ENCODE measurements at places on chromosomes 4 and X. TPM values are rescaled to one million over a fixed set of nuclear protein-coding genes. Genes with fewer than 3 reads are reported as not detected.

The FRMPD3 gene
- total RNA-seq: not detected

The RADX gene
- 0.72 TPM for total RNA-seq

The FMR1NB gene
- not detected for total RNA-seq

The CCDC120 gene
- total RNA-seq: 2.0 TPM

The PRDM5 gene
- 14.4 TPM for total RNA-seq

The POF1B gene
- total RNA-seq: 0.95 TPM

The PLP2 gene
- 38.0 TPM for total RNA-seq

The ETDB gene
- not detected for total RNA-seq

The TREX2 gene
- total RNA-seq: not detected

The ARAP2 gene
- total RNA-seq: 3.6 TPM

The NXF2 gene
- not detected for total RNA-seq

DNA sequence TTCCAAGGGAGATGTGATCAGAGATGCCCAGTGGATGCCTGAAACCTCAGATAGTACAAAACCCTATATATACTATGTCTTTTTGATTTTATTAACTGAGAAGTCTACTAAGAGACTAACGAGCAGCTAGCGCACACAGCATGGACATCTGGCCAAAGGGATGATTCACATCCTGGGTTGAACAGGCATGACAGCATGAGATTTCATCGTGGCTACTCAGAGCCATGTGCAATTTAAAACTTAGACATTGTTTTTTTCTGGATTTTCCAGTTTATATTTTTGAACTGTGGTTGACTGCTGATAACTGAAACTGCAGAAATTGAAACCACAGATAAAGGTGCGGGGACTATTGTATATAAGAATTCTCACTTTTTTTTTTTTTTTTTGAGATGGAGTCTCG is 2252.9 kb upstream of the AGA start:
- DNase-seq: no peak
- H3K27me3 ChIP-seq: no peaks in the 10 kb centered on the region
- no peak overlapping the region for H3K27ac ChIP-seq
- no peak overlapping the region for H3K4me3 ChIP-seq
- no peaks in the 10 kb centered on the region for H3K36me3 ChIP-seq

DNA sequence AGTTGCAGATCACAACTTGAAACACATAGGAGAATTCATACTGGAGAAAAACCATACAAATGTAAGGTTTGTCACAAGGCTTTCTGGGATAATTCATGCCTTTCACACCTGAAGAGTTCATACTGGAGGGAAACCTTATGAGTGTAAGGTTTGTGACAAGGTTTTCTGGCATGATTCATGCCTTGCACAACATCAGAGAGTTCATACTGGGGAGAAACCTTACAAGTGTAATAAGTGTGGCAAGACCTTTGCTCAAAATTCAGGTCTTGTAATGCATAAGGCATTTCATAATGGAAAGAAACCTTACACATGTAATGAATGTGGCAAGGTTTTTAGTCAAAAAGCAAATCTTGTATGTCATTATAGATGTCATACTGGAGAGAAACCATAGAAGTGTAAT is 58.8 kb upstream of the ENPEP start:
- H3K36me3 ChIP-seq: no peaks in the 10 kb centered on the region
- H3K4me1 ChIP-seq: no peaks in the 10 kb centered on the region
- H3K27ac ChIP-seq: no peak overlapping the region
- no peaks in the 10 kb centered on the region for H3K27me3 ChIP-seq
- no peak overlapping the region for H3K4me3 ChIP-seq

- H3K4me1 ChIP-seq: peaks cover 49% of the 10 kb centered on the region
- H3K27me3 ChIP-seq: no peaks in the 10 kb centered on the region
- peak overlapping the region; percentile 75 for H3K4me3 ChIP-seq
- no peaks in the 10 kb centered on the region for H3K36me3 ChIP-seq
- peak overlapping the region; percentile 99 for H3K27ac ChIP-seq
- no peak for DNase-seq
These were observed 71.0 kb downstream of the AFF1 start for GRCh38 chr4:87005690-87006425.

DNA sequence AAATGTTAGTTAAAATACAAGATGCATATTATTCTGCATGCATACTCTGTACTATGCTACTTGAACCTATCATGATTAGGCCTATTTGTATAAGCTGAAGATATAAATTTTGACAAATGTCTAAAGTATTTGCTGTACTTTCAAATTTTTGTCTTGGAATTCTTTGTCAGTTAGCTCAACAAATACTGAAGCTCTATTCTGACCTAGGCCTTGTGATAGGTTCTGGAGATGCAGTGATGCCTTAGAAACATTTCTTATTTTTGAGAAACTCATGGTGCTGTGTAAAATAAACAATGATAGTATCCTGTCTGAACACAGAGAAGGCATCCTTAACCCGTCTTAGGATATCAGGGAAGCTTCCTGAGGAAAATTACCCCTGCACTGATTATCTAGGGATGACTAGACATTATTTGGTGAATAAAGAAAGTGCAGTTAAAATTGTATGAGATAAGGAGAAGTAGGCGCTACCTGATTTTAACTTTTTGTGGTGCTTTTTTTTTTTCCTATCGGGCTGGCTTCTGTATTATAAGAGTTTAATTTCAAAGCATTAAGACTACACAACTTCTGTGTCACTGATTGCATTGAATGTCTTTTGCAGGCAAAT is 43.4 kb downstream of the MOB1B start:
- H3K4me1 ChIP-seq: peaks cover 19% of the 10 kb centered on the region
- H3K4me3 ChIP-seq: no peak overlapping the region
- no peaks in the 10 kb centered on the region for H3K27me3 ChIP-seq
- H3K36me3 ChIP-seq: no peaks in the 10 kb centered on the region

- H3K36me3 ChIP-seq: no peaks in the 10 kb centered on the region
- no peaks in the 10 kb centered on the region for H3K27me3 ChIP-seq
- no peaks in the 10 kb centered on the region for H3K4me1 ChIP-seq
- H3K4me3 ChIP-seq: peak overlapping the region; percentile 79
- no peak for DNase-seq
These were observed 784 bp downstream of the MAP7D3 start for GRCh38 chrX:136250191-136251040.

DNA sequence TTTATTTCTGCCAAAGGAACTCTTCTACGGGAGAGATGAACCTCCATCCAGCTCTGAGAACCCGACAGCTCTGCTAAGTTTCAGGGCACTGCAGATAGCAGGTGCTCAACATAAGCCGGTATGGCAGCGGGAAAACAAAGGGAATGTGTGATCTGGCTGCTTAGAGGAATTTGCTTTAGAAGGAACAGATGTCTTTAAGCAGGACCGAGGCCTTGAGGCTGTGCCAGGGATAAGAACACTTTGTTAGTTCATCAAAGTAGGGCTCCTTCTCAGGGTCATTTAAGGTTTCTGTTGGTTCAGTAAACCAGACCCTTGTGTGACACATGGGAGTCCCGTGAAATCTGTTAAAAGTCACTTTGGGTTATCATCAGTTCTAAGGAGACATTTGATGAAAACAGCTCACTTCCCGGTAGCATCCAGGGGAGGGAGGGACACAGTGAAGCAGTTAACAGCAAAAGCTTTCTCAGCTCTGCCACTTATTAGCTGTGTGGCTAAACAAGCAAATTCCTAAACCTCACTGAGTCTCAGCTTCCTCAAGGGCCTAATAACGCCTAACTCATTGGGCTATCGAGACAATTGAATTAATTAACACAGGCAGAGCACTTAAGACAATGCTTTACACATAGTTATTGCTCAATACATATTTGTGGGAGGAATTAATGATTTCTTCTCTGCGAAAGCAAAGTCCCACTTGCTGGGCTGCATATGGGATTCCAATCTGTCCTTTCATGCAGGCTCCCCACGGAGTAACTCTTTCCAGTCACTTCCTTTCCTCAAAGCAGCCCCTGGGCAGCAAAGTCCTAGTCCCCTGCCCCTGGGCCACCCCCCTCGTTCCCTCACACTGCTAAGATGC is 2.9 kb upstream of the FTSJ1 start:
- no peak overlapping the region for H3K4me3 ChIP-seq
- no peaks in the 10 kb centered on the region for H3K27me3 ChIP-seq
- no peak overlapping the region for H3K27ac ChIP-seq
- DNase-seq: no peak

DNA sequence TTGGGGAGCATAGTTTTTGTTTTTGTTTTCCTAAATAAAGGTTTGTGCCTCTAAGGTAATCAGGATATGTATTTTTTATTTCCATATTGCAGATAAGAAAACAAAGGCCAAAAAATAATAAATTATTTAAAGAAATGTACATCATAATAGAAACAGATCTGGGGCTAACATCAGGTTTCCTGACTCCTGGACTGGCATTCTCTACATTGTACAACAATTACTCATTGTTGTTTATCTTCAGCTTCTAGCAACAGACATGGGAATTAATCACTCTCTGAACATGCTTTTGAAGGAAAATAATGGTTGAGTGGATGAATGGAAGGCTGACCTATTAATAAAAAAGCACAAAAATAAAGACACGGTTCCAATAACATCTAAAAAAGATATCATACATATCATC is 146.2 kb downstream of the KCNIP4 start:
- no peaks in the 10 kb centered on the region for H3K4me1 ChIP-seq
- no peaks in the 10 kb centered on the region for H3K36me3 ChIP-seq
- H3K4me3 ChIP-seq: no peak overlapping the region
- DNase-seq: no peak
- H3K27me3 ChIP-seq: no peaks in the 10 kb centered on the region

DNA sequence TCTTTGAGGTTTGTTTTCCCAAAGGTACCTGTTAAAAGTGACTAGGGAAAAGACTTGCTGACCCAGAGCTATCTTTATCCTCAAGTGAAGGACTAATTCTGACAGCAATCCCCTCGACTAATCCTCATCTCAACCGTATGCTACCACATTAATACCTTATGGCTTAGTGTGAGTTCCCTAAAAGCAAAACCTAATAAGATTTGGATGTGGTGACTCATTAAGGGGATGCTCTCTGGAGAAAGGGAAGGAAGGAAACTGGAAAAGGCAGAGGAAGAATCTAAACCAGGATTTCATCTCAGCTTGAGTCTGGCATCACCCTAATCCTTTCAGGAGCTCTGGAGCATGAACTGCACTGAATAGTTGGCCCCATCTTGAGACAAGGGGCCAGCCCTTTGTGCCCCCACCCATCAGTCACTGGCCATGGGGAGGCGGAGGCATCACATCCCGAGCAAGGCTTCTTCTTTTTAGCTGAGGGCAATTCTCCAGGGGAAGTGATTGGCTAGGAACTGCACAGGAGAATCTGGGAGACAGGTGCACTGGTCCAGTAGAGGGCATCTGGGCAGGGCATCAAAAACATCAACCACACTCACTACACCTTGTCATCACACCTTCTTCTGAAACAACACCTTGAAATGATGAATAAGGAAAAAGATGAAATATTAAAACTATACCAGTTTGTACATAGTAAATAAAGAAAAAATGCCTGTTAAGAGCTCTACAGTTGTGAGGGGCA is 6.9 kb upstream of the BBS7 start:
- peaks cover 17% of the 10 kb centered on the region for H3K27me3 ChIP-seq
- H3K4me3 ChIP-seq: no peak overlapping the region
- H3K4me1 ChIP-seq: no peaks in the 10 kb centered on the region
- no peak for DNase-seq
- no peaks in the 10 kb centered on the region for H3K36me3 ChIP-seq

DNA sequence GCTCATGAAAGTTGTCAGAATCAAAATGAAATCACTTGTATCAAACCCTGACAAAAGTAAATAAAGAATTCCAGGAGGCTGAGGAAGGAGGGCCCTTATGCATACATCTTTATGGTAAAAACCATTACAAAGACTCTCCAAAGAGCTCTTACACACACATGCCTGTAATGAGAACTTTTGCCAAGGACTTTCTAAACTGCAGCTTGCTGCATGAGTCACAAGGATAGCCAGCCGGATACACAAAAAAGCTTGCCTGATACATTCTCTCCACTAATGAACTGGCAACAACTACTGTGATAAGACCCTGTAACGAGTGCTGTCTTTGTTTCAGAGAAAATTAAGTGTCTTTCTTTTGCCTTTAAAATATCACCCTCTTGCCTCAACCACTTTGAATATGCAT is 618.1 kb downstream of the PPP4R3C start:
- no peaks in the 10 kb centered on the region for H3K4me1 ChIP-seq
- H3K4me3 ChIP-seq: no peak overlapping the region
- H3K27me3 ChIP-seq: no peaks in the 10 kb centered on the region
- H3K27ac ChIP-seq: no peak overlapping the region

- H3K4me3 ChIP-seq: no peak overlapping the region
- no peak for DNase-seq
- no peaks in the 10 kb centered on the region for H3K4me1 ChIP-seq
- H3K27ac ChIP-seq: no peak overlapping the region
- no peaks in the 10 kb centered on the region for H3K36me3 ChIP-seq
These were observed 413.3 kb downstream of the PRDM5 start for GRCh38 chr4:120509222-120509621.

- no peak overlapping the region for H3K4me3 ChIP-seq
- peaks cover 28% of the 10 kb centered on the region for H3K4me1 ChIP-seq
- peak overlapping the region; percentile 68 for H3K27ac ChIP-seq
- peak; percentile 13 for DNase-seq
- no peaks in the 10 kb centered on the region for H3K36me3 ChIP-seq
- H3K27me3 ChIP-seq: no peaks in the 10 kb centered on the region
These were observed 652.1 kb downstream of the ANKRD50 start for GRCh38 chr4:124060261-124060918.

- no peaks in the 10 kb centered on the region for H3K36me3 ChIP-seq
- no peak for DNase-seq
- H3K27ac ChIP-seq: no peak overlapping the region
- H3K4me3 ChIP-seq: no peak overlapping the region
- H3K27me3 ChIP-seq: no peaks in the 10 kb centered on the region
These were observed 897 bp downstream of the COX7B2 start for GRCh38 chr4:46908148-46908547.

- no peaks in the 10 kb centered on the region for H3K27me3 ChIP-seq
- H3K4me1 ChIP-seq: no peaks in the 10 kb centered on the region
- H3K36me3 ChIP-seq: no peaks in the 10 kb centered on the region
- no peak for DNase-seq
- H3K27ac ChIP-seq: no peak overlapping the region
- H3K4me3 ChIP-seq: no peak overlapping the region
These were observed 49.3 kb upstream of the RPL34 start for GRCh38 chr4:108570993-108571569.

DNA sequence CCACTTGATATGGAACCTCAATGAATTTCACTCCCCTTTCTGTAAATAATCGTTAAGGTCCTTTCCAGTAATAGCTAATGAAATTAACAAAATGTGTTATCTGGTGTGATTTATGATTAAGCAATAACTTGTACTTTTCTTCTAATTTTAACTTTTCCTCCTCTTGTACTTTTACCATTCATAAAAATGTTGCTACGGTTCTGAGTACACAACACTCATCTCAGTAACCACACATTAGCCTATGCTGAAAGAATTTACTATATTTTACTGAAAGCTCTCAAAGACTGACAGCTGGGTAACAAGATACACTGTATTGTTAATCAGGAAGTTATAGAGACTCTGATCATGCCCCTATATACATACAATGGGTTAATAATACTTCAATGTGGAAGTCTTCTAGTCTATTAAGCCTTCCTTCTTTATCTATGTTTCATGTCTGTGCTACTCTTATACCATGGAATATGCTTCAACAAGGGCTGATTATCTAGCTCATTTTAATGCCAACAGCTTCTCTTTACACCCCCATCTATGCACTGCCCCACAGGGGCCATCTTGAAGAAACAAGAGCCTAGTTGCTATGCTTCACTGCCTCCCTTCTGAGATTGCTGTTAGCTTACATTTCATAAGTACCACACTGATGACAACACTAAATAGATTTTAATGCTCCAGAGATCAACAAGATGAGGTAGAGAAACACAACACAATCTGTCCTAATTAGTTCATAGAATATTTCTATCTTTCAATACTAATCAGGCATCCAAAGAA is 39.1 kb downstream of the LAMP2 start:
- H3K36me3 ChIP-seq: peaks cover 11% of the 10 kb centered on the region
- H3K27me3 ChIP-seq: no peaks in the 10 kb centered on the region
- DNase-seq: no peak
- no peak overlapping the region for H3K4me3 ChIP-seq
- no peaks in the 10 kb centered on the region for H3K4me1 ChIP-seq
